Stimulated activated CD4-positive, alpha-beta T cell treated with anti-CD3 and anti-CD28 coated beads, TNF-alpha, amount 100 ng/mL, for 24 hours (primary cell): ENCODE measurements at places on chromosomes 3 and 15.

DNA sequence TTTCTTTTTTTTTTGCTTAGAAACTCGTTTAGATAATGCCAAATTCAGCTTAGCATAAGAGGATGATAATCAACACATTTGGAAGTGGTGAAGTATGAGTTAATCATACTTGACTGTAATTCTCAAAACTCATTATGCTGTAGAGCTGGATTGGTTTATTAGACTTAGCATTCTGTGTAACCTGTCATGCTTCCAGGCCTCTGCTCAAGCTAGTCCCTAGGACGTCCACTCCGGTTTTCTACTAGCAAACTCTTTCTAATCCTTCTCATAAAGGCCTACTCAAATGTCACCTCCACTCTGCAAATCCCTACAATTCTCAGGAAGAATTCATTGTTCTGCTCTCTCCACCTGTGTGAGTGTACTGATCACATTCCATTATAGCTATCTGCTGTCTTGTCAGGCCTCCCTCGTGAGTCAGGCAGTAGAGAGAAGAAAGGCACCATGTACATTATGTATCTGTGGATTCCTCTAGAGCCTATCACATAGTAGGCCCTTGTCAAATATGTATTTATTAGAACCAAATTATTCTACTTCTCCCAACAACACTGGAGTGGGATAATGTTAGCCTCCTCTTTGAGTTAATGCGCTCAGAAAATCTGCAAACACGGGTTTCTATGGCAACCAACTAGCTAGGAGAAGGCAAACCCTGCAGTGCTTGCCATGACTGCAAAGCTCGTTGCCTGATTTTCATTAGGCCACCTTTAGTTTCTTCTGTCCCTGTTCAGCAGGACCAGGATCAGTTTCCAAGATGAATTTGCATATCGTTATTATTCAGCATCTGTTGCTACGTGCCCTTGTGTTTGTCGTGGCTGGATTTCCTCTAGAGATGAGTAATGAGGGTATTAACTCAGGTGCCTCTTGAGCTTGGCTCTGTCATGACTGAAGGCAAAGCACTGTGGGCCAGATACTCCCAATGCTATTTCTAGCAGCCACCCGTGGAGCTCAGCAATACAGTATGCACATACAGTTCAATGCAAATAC lies 30.7 kb downstream of the ATP13A5 start:
- no peak for DNase-seq

GRCh38 chr3:71316066-71316777 lies 267.3 kb downstream of the FOXP1 start:
- no peak for DNase-seq

GRCh38 chr3:184884359-184885017 lies 72.5 kb downstream of the VPS8 start:
- DNase-seq: no peak

- no peak for DNase-seq
Measured at GRCh38 chr15:36798366-36798765, 218.9 kb downstream of the CDIN1 start.

DNA sequence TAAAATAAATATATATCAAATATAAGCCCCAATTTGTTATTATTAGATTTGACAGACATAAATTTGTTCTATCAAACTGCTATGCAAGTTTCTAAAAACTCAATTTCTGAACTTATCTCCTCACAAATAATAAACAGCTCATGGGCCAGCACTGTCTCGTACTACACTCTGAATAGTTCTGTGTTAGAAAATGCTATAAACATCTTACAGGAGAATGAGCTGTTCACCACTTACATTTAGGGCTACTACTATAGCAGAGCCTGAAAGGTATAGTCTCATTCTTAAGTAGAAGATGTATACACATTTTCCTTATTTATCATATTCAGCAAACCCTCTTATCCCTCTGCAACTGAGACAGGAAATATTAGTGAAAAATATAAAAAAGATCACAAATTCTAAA lies 12.6 kb downstream of the SLC12A6 start:
- no peak for DNase-seq

GRCh38 chr15:60389261-60390077 lies 8.3 kb downstream of the ANXA2 start:
- peak; percentile 21 for DNase-seq

GRCh38 chr15:82850731-82851130 lies 41.3 kb downstream of the WHAMM start:
- DNase-seq: no peak

DNA sequence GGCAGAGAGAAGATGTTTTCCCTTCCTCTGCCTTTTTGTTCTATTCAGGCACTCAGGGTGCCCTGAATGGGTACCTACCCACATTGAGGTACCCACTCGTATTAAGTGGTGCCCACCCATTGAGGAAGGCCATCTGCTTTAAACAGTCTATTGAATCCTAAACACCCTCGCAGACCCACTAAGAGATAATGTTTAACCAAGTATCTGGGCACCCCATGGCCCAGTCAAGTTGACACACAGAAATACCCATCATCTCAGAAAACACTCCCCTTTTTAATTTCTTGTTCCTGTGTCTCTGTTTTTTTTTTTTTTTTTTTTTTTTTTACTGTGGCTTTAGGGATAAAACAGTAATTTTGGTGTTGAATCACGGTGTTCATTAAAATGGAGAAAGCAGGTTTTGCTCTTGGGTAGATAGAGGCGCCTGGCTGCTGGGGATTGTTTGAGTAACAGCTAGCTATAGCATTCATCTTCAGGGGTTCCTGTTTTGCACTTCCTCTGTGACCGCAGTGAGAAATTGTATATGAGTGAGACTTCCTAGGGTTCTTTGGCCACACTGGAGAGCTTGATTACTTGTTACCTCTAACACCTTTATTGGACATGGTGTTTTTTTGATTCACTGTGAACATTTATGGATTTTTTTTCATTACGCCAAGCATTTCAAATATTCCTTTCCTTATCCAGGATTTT lies 259.1 kb downstream of the PTPRG start:
- no peak for DNase-seq

GRCh38 chr3:183581496-183582155 lies 26.1 kb upstream of the KLHL6 start:
- DNase-seq: no peak

DNA sequence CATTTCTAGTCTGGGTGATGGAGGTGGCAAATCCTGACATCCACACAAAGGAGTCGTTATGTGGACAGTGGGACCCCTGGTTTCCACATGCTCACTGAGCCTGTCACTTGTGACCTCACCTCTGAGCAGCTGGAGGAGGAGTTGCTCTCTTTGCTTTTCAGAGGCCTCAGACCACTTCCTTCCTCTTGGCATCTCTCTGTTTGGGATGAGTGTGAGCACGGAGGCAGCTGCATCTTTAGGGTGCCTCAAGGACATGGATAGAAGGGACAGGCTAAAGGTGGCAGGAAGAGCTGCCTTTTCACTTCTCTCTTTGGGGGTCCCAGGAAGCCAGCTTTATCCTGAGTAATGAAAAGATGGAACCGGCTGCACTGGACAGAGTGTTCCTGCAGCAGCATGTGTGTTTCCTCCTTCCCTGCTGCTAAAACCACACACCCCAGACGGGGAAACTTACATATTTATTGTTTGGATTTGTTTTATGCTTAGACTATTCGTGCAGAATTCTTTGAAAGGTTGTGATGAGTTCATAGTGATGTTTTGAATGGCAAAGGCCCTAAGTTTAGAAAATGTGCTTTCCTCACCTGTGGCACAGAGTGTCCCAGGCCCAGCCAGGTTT lies 31.8 kb downstream of the GPR171 start:
- DNase-seq: no peak

GRCh38 chr3:154795582-154795981 lies 284.5 kb upstream of the MME start:
- DNase-seq: no peak

- DNase-seq: no peak
Measured at GRCh38 chr15:29903785-29904464, 81.7 kb upstream of the TJP1 start.

DNA sequence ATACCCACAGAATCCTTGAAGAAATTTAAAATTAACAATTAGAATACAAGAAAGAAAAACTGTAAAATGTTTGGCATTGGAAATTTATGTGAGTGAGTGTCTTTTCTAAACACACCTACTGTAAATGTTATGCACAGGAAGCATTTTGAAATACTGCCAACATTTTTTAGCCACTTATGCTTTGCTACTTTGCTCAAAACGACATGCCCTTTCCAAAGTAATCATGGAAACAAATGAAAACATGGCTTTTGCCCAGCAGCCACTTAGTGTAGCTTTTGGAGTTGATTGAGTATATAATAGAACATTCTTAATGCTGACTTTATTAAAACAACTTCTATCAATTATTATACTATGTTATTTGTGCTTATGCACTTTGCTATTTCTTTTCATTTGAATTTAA lies 823.0 kb downstream of the CADM2 start:
- DNase-seq: no peak

- no peak for DNase-seq
Measured at GRCh38 chr15:52259503-52259902, 36.1 kb downstream of the MYO5C start.

DNA sequence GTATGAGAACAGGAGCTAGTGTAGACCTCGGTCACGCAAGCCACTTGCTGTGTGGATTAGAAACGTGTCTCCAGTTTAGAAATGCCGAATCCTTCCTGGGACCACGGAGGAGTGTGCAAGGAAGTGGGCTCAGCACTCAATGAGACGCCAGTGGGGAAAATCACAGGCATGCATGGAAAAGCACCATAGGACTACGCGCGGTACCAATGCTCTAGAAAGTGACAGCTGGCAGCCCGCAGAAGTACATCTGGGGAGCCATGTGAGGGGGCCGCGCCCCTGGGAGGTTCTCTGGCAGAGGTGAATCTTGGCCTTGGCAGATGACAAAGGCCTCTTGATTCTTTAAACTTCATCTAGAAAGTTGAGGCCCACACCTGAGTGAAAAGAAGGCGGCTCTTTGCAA lies 99.3 kb downstream of the LRRK1 start:
- DNase-seq: no peak

DNA sequence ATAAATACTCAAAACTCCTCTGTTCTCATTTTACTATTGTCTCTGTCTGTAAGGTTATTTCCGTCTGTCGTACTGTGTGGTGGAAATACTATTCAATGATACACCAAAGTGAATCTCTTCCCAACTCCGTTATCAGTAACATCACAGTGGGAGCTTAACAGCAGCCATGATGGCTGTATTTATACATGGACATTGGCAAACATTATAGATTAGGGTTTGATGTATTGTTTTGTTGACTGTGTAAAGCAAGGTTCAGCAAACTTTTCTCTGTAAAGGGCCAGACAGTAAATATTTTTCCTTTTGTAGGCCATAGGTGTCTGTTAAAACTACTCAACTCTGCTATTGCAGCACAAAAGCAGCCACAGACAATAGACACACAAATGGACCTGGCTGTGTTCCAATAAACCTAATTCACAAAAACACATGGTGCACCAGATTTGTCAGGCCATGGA lies 23.2 kb downstream of the LIPC start:
- no peak for DNase-seq

DNA sequence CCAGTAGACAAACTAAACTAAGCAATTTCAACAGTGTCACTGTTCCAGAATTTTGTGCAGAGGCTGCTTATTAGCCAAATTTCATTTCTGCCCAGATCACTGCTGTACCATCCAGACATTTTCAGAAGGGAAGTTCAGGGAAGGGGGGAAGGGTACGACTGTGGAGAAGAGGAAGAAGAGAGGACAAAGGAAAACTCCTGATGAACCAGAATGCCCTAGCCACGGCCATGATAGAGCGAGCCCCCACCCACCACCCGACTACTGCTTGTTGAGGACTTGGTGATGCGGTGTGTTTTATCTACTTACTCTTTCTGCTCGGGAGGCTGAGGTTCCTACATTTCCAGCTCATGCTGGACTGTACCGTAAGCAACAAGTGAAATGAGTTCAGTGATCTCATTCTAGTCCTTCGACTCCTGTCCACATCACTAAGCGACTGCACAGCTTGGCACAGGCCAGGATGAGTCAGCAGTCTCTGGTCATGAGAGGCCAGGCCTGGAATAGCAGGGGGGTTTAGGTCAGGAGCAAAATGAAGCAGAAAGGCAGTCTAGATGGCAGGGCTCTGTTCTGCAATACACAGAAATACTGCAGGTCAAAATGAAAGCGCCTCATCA lies 330.8 kb downstream of the TIGIT start:
- DNase-seq: no peak

DNA sequence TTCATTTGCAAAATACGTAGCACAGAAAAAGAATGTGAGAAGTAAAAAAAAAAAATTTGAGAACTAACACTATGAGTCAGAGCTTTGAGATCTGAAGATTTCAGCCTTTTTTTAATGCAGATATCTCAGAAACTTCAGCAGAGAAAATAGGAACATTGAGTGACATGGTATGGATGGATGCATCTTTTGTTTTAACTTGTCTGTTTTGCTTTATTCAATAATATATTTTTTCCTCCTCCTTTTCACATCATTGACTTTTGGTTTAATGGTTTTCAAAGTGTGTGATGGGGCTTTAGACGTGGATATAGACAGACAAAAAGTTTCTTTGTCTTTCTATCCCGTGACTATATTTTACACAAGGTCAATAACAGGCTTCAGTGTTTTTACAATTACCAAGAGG lies 426.7 kb upstream of the FRG2C start:
- no peak for DNase-seq

GRCh38 chr3:124345845-124346244 lies 353.9 kb upstream of the ROPN1 start:
- DNase-seq: no peak

- DNase-seq: no peak
Measured at GRCh38 chr15:83626171-83626802, 27.6 kb upstream of the ADAMTSL3 start.

DNA sequence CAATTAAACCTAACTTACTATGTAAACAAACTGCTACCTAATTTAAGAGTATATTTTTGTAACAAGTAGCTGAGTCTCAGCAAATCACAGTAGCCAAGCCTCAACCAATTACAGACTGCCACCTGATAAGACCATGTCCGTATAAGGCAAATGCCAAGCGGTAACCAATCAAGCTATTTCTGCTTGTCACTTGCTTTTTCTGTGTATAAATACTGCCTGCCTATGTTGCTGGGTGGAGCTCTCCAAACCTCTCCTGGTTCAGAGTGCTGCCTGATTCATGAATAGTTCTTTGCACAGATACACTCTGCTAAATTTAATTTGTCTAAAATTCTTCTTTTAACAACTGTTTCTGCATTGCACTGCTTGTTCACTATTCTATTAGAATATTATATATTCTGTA lies 42.6 kb downstream of the ZNF148 start:
- no peak for DNase-seq

- no peak for DNase-seq
Measured at GRCh38 chr15:35019404-35020327, 31.6 kb upstream of the ZNF770 start.

DNA sequence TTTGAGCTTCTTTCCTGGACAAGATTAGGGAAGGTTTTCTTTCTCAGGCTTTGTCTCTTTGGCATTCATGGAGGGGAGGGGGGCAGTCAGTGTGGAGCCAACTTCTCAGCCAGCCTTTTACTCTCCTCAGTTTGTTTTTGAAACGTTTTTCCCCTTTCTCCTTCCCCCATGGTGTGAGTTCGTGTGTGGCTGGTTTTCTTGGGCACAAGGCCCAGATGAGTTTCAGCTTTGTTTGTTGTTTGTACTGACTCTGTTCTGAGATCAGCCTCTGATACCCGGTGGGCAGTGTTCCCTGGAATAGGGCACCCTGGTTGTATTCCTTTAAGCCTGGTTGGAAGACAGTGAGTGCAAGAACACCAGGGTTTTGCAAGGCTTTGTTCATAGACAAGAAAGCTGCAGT lies 168.2 kb upstream of the RARB start:
- DNase-seq: no peak
